ENCODE measurements at places on chromosomes 1 and 21.

- no peak for DNase-seq
These were observed 1609.6 kb upstream of the B3GALT2 start for GRCh38 chr1:194795917-194796593.

DNA sequence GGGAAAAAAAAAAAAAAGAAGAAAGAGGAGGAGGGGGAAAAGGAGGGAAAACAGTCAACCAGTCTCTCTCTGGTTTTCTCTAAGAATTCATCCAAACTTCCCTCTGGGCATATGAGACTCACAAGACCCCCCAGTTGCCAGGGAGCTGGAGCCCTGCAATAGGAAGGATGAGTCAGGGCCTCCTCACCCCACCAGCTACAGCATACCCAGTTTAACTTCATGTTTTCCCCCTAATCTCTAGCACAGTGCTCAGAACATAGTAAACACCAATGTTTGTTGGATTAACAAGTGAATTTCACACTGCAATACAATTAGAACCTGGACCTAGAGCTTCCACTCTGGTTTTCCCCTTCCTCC is 7.8 kb downstream of the F11R start:
- DNase-seq = no peak

DNA sequence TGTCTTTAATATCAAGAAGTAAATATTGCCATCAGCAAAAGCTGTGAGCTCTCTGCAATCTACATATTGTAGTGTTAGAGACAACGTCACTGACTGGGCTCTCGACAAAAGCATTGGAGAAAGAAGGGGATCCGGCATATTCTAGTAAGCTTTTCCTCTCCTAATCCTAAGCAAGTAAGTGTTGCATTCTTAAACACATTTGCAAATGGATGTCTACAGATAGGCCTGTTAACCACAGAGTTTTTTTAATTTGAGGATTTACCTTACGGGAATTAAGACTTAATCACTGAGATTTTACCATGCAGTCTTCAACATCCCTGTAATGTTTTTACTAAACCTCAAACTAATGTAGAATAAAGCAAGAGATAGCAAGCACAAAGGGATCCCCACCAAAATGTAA is 426.5 kb upstream of the CAMK1G start:
- DNase-seq = no peak

- DNase-seq = no peak
These were observed 228.4 kb upstream of the NR5A2 start for GRCh38 chr1:199799116-199799515.

- no peak for DNase-seq
These were observed 41.3 kb downstream of the DYRK1A start for GRCh38 chr21:37407719-37408420.

DNA sequence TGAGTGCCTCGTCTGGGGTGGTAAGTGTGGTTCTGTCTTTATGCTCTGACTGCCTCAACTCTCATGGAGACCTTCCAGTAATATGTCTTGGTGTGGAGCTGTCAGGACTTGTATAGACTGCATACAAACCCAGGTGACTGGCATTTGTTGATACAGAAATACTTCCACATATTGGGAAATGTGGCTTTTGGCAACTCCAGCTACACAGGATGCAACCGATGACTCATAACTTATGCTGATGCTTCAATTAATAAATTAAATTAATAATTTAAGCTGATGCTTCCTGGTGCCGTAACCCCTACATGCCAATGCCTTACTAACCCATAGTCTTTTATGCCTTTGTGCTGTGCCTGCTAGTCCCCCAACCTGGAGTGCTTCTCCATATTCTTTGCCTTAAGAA is 72.3 kb upstream of the ARTN start:
- DNase-seq = no peak

GRCh38 chr1:206579747-206580437 is 32.4 kb downstream of the EIF2D start:
- no peak for DNase-seq

GRCh38 chr1:198747127-198747526 is 108.3 kb downstream of the PTPRC start:
- no peak for DNase-seq

Data from NCI-H2171 (cell line).